ENCODE measurements at places on chromosomes 11 and 22.

DNA sequence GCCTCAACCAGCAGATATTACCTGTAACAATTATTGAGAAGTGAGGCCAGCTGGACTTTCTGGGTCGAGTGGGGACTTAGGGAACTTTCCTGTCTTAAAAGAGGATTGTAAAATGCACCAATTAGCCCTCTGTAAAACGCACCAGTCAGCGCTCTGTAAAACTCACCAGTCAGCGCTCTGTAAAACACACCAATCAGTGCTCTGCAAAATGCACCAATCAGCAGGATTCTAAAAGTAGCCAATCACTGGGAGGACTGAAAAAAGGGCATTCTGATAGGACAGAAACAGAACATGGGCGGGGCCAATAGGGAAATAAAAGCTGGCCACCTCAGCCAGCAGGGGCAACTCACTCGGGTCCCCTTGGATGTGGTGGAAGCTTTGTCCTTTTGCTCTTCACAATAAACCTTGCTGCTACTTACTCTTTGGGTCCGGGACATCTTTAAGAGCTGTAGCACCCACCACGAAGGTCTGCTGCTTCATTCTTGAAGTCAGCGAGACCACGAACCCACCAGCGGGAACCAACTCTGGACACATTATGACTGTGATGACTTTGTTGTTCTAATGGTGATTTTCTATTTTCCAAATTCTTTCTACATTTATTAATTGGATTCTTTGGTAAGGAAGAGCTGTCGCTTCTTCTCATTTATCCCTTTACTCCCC, 40.2 kb upstream of the FGF3 start:
- DNase-seq: no peak

- DNase-seq: no peak
Measured at GRCh38 chr22:30864441-30865420, 103.8 kb downstream of the MORC2 start.

DNA sequence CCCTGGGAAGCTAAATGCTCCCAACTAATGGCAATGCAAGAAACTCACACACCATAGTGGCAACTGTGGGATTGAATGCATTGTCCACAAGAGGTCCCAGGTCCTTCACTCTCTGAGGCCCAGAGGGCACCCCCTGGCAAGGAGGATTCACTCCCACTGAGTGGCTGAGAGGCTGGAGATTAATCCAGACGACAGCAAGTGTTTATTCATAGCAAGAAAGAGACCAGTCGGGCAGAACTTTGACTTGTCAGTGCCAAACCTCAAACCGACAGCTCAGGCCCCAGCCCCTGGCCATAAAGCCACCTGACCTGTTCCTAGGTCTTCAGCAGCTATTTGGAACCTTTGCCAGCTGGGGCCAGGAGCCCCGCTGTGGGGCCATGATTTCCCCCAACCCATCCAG, 54.5 kb upstream of the MPEG1 start:
- no peak for DNase-seq

- no peak for DNase-seq
Measured at GRCh38 chr11:119445850-119446249, 22.9 kb upstream of the THY1 start.

DNA sequence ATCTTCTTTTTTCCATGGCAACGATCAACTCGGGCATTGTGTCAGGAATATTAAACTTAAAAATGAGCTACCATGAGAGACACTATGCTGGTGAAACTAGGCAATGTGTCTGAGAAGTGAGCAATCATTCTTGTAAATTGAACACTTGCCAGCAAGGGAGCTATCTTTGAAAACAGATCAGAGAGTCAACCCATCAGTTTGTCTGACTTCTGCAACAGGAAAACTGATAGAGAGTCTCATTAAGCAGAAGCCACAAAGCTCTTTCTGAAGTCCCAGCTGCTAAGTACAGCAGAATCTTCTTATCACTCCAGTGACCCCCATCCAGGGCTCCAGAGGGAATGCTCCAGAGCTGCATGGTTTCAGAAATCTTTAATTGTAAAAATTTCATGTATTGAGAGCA, 114.7 kb downstream of the MSANTD4 start:
- DNase-seq: no peak

DNA sequence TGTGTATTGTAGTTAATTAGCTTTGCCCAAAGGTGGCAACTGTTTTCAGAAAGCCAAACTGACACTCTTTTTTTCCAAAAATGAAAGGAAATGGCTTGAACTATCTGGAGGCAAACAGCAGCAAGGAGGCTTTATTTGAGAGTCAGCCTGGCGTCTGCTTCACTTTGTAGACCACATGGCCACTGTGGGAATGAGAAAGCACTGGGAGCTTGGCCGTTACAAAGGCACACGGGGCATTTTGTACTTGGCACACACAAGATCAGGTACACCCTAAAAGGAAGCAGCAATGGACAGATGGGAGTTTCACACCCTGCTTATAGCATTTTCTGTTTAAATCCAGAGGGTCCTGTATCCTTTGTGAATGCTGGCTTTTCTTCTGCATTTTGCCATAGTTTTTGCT, 126.3 kb downstream of the MPPED2 start:
- DNase-seq: no peak

DNA sequence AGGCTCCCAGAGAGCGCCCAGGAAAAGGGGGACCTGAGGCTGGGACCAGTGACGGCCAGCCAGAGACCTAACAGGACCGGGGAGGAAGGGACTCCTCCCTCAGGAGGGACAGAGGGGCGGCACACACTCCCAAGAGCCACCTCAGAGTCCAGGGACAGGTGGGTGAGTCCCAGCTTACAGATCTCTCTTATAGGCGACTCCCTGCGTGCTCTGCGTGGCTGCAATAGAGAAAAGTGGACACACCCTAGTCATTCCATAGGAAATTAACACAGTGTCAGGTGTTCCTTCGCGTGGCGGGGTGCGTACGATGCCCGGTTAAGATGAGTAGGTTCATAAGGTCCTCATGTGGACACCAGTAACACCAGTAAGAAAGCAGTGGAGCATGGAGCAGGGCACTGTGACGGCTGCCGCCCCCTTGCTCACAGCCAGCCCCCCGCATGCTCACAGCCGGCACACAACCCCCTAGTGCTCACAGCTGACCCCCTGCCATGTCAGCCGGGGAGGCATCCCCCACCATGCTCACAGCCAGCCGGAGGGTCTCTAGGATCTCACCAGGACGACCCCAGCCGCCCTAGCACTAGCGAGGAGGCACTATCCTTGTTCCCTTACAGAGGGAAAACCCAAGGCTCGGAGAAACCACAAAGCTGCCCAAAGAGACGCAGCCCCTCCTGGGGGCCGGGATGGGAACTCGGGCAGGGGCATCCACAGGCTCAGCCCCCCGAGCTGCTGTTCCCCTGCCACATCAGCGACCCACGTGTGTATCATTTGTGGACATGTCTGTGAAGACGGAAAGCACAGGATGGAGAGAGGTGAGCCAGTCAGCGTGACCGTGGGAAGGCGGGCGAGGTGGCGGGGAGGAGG, 426.8 kb downstream of the TBC1D22A start:
- DNase-seq: peak; percentile 39

DNA sequence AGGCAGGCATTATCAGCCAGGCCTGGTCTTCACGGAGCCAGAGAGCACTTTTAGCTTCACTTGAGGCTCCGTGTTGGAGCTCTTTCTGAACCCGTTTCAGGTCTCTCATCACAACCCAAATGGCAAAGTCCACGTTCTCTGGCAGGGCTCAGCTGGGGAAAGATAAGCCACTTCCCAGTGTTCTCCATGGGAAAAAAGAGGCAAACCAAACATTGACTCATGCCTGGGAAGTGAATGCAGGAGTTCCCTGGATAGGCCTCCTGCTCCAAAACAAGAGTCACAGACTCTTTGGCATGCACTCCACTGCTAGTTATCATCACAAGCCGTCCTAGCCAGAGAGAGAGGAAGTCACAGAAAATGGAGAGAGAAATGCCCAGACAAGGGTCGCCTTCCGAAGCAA, 11.6 kb downstream of the OPCML start:
- peak; percentile 29 for DNase-seq

- no peak for DNase-seq
Measured at GRCh38 chr11:126868741-126869140, 131.8 kb downstream of the KIRREL3 start.

DNA sequence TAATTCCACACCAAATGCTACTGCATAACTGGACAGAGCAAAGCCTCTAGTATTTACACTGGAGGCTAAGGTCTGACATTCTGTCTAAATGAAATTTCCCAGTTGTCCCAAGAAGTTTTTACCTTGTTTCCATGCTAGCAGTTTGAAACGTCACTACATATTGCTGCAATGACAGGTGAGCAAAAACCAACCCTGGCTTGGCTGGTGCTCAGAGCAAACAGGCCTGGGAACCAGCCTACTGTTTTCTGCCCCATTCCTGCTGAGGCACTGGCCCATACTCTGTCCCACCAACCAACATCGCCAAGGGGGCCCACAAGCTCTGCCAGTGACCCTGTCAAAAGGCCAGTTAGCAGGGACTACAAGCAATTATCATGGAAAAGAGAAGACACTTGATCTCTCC, 131.1 kb downstream of the MPPED2 start:
- no peak for DNase-seq

GRCh38 chr22:30182815-30183214, 63.7 kb downstream of the LIF start:
- no peak for DNase-seq

DNA sequence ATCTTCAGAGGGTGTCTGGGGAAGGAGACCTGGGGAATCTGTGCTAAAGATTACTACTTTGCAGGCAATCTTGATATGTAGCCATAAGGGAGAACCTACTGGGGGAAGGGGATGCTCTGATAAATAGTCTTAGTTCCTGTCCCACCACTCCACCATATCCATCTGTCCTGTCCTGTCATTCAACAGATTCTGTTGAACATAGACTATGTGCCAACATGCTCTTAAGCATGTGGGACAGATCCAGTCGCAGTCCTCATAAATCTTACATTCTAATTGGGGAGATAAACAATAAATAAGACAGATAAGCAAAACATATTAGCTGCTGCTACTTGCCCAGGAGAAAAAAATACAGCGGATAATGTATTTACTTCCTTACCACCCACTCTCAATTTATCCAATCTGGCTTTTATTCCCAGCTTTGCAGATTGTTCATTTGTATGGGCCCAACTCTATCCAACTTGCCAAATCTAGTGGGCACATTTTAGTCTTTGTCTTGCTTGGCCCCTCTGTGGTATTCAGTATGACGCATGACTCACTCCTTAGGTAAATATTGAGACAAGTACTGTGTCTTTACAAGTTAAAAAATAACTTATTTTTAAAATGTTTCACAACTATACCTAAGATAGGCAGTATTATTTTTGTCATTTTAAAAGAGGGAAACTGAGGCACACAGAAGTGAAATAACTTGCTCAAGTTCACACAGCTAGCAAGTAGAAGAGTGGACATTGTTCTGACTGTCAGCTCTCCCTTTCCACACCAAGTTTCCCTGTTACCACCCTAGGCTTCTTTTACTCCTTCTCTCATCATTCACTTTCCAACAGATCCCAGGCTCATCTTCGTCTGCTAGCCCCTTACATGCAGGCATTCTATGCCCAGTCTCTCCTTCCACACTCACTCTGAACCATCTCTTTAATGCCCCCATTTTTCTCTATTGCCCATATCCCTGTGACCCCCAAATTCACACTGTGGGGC, 133.6 kb upstream of the SESN3 start:
- no peak for DNase-seq

DNA sequence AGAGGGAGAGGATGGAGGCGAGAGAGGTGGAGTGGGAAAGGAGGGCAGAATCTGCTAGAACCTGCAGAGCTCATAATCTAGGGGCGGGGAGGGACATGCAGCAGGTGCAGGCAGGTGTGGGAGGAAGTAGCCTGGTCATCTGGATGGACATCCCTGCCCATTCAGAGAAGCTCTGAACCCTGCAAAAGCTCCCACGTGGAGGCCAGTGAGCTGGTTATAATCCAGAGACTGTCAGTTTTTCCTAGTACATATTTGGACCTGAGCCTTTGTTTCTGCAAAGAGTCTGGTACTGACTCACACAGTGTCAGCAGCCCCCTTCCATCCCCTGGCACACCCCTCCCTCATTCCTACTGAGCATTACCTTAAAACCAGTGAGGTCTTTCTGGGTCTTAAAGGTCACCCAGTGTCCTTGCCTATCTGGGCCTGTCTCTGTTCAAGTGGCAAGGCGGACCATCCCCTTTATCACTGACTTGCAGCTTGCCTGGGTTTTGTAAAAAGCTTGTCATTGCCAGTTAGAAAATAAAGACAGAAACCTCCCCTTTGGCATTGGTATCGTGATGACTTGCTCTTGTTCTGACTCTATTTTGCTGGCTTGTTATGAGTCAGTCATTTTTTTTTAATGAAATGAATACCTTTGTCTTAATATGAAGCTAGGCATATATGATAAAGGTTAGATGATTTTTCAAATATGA, 26.1 kb downstream of the PTPRJ start:
- DNase-seq: no peak

- no peak for DNase-seq
Measured at GRCh38 chr22:19824926-19825339, 29.7 kb downstream of the GNB1L start.

- DNase-seq: no peak
Measured at GRCh38 chr11:70668204-70669202, 270.2 kb downstream of the CTTN start.

- DNase-seq: no peak
Measured at GRCh38 chr22:26576026-26576680, 13.8 kb downstream of the TPST2 start.

GRCh38 chr22:44154436-44154942, 26.2 kb upstream of the PARVG start:
- DNase-seq: no peak

DNA sequence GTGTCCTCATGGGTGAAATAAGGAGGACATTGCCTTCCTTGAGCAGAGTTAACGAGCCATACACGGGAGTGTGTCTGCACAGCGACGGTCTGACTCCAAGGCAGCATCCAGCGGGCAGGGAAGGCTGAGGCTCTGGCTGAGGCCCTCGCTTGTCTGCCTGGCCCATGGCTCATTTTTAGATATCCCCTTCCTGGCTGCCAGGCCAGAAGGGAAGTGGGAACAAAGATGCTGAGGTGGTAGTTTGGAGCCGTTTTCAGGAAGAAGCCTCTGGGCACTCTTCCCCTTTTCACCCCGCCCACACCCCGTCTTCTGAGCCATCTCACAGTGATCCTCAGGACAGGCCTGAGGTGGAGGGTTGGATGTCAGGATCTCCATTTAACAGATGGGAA, 3.0 kb upstream of the SLCO2B1 start:
- peak; percentile 60 for DNase-seq

- no peak for DNase-seq
Measured at GRCh38 chr11:99188221-99188620, 167.5 kb downstream of the CNTN5 start.

GRCh38 chr22:26464312-26464711, 19.3 kb downstream of the HPS4 start:
- DNase-seq: no peak

- no peak for DNase-seq
Measured at GRCh38 chr11:38510041-38510440, 1912.0 kb upstream of the RAG2 start.

GRCh38 chr11:117428856-117429229, 101.2 kb downstream of the CEP164 start:
- no peak for DNase-seq

DNA sequence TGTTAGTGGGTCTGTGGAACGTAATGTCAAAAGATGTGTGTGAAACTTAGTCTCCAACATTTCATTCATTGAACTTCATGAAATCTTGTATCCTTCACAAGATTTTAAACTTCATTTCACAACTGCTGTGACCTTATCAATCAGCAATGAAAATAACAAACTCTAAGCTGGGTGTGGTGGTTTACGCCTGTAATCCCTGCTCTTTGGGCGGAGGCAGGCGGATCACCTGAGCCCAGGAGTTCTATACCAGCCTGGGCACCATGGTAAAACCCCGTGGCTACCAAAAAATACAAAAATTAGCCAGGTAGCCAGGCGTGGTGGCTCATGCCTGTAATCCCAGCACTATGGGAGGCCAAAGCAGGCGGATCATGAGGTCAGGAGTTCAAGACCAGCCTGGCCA, 5.1 kb downstream of the CHKA start:
- no peak for DNase-seq

GRCh38 chr11:131537748-131538147, 167.3 kb downstream of the NTM start:
- no peak for DNase-seq
